Activated CD4-positive, alpha-beta T cell treated with anti-CD3 and anti-CD28 coated beads for 36 hours (primary cell): ENCODE measurements at places on chromosomes 5 and 9. TPM values are rescaled to one million over a fixed set of nuclear protein-coding genes. Genes with fewer than 3 reads are reported as not detected.

Gene PCDHB2
- total RNA-seq, result not detected

Gene CCNO
- total RNA-seq, result not detected

- no peak for DNase-seq
Measured at GRCh38 chr9:111728143-111728542, 66.6 kb downstream of the SHOC1 start.

DNA sequence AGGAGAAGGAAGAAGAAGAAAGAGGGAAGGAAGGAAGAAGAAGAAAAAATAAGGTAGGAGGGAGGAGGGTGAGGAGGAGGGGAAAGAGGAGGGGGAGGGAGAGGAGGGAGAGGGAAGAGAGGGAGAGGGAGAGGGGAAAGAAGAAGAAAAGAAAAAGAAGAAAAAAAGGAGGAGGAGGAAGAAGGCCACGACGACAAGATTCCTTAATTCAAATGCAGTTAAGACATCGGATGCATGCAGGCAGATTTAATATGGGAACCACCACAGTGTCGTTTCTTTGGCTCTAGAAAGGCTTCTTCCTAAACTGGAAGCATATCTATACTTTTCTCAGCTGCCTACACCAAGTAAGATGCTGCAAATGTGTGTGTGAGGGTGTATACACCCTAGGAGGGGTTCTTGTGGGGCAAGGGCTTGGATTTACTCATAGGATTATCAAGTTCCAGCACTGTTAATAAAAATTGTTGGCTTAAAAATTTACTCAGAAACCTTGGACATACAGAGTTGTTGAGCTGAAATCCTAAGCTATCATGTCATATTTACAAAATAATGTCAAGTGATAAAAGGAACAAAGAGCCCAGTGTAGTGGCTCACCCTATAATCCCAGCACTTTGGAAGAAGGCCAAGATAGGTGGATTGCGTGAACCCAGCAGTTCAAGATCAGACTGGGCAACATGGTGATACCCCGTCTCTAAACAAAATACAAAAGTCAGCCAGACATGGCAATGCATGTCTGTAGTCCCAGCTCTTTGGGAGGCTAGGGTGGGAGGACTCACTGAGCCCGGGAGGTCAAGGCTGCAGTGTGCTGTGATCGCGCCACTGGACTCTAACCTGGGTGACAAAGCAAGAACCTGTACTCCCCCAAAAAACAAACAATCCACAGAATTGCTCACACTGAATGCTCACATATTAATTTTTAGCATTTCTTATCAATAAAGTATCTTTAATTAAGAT, 108.5 kb downstream of the UBAP2 start:
- no peak for DNase-seq

- no peak for DNase-seq
Measured at GRCh38 chr9:8872802-8873201, 1073.2 kb upstream of the DMAC1 start.
